ENCODE measurements at places on chromosomes 6 and 20.

DNA sequence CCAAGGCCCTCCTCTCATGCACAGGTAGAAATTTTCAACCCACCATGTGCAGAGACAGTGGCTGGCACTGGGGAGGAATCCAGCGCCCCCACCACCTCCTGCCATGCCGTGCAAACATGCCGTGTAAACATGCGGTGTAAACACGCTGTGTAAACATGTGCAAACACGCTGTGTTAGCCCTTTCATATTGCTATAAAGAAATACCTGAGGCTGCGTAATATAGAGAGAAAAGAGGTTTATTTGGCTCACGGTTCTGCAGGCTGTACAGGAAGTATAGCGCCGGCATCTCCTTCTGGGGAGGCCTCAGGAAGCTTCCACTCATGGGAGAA is 218.3 kb downstream of the TAF4 start:
- no peak for DNase-seq

DNA sequence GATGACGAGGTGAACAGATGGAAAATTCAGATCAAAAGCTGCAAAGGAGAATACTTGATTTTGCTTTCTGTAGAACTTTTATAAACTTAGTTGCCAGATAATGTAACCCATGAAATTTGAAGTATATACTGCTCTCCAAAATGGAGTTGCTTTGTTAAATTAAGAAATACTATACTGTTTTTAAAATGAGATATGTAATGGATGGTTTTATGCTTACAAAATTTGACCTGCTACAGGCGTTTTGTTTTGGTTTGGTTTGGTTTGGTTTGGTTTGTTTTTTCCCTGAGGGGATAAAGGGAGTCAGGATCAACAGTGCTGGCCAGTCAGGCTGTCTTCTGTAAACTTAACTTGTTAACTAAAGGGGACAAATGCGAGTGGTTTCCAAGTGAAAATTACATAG is 55.6 kb upstream of the KIF25 start:
- DNase-seq = no peak

GRCh38 chr20:45991616-45992015 is 17.1 kb upstream of the MMP9 start:
- DNase-seq = no peak

- DNase-seq = no peak
These were observed 18.2 kb downstream of the MAS1 start for GRCh38 chr6:159908979-159909378.

DNA sequence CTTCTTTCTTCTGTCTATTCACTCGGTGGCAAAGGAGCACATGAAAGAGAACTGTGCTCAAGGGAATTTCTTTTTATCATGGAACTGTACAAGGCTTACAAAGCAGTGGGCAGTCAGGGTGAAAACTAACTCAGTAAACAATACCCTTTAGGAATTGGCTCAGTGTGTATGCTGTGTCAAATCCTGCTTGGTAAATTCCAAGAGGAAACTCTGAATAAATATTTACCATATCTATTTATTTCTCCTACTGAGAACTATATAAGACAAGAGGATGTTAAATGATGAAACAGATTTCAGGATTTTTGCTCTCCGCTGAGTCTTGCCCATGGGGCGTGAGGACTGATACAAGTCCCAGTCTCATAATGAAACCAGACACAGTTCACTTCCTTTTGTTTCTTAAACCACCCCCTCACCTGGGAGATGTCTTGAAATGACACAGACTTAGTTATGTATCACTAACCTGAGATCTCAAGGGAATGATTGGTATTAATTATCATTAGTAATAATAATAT is 188.8 kb downstream of the BACH2 start:
- DNase-seq = no peak

DNA sequence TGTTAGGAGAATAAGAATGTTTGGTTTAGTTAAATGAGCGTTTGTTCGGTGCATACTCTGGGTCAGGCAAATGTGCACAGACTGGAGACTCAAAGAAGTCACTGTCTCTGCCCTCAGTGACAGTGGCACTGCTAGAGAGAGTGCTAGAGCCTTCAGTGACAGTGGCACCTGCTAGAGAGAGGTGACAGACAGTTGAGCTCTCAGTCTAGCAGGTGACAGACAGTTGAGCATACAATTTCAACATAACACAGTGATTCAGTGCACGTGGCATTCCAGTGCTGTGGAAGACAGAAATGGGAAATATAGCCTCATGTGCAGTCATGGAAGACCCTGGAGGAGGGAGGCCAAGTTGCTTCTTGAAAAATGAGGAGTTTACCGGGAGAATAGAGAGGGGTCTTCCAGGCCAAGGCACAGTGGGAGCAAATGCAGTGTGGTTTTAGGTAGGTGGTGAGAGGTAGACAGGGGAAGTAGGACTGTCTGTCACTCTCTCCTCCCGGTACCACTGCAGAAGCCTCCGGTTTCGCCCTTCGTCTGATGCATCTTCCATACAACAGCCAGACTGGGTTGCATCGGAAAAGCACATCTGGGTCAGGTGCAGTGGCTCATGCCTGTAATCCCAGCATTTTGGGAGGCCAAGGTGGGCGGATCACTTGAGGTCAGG is 107.9 kb upstream of the CLDN20 start:
- DNase-seq = no peak

- DNase-seq = no peak
These were observed 103.7 kb downstream of the REV3L start for GRCh38 chr6:111379302-111379701.

- DNase-seq = no peak
These were observed 423 bp downstream of the KLHDC3 start for GRCh38 chr6:43014434-43014909.

- DNase-seq = no peak
These were observed 3.3 kb downstream of the SPEF1 start for GRCh38 chr20:3777716-3778629.

DNA sequence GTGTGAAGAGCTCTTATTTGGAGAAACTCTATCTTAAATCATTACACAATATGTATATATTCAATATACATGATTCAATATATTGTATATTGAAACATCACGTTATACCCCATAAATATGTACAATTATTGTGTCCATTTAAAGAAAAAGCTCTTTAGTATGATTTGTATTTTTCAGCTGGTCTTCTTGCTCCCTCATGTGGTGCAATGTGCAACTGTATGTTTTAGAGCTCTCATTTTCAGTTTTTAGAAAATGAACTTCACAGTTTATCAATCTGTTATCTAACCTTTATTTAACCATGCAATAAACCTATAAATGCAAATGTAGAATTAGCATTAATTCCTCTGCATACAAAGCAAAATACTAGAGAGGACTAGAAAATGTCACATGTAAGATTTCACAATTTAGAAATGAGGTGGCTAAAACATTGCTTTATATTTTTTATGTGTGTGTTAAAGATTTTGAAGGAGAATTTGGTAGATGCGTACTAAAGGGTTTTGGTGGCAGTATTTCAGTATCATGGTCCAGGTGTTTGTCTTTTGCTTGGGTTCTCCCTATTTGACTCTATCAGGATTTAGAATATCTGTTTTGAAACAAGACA is 167.1 kb downstream of the PHF3 start:
- DNase-seq = no peak

DNA sequence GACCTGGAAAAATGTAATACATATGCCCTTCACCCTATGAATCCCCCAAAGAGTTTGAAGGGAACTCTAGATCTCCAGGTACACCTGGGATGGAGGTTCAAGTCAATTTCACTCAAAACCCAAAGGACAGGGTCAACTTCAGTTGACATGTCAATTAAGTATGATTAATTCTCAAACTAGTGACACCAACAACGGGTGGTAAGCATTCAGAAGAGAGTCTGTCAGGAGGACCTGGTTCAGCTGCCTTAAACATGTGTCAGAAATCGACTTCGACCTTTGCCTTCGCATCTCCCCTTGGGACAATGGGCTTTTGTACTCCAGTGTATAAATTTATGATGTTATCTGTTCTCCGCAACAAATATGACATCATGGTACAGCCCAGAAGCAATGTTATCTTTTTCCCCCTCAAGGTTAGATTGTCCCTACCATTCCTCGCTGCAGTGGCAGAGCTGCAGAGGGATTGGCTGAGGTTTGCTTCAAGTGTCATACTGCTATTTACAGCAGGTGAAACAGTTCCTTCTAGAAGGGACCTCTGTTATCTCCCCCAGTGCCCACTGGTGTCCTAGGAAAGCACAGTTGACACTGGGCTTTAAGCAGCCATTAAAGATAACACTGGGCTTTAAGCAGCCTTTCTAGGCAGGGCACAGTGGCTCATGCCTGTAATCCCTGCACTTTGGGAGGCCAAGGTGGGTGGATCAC is 94.7 kb upstream of the SNX9 start:
- no peak for DNase-seq

DNA sequence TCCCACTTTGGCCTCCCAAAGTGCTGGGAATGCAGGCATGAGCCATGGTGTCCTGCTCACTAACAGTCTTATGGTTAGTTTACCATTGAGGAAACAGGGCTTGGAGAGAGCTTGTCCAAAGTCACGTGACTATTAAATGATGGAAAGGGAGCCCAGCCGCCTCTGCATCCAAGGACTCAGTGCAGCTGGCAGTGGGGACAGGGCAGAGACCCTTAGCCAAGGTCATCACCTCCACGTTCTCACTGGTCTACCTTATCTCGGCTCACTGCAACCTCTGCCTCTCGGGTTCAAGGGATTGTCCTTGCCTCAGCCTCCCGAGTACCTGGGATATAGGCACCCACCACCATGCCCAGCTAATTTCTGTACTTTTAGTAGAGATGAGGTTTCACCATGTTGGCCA is 109.3 kb downstream of the SLC23A2 start:
- DNase-seq = no peak

DNA sequence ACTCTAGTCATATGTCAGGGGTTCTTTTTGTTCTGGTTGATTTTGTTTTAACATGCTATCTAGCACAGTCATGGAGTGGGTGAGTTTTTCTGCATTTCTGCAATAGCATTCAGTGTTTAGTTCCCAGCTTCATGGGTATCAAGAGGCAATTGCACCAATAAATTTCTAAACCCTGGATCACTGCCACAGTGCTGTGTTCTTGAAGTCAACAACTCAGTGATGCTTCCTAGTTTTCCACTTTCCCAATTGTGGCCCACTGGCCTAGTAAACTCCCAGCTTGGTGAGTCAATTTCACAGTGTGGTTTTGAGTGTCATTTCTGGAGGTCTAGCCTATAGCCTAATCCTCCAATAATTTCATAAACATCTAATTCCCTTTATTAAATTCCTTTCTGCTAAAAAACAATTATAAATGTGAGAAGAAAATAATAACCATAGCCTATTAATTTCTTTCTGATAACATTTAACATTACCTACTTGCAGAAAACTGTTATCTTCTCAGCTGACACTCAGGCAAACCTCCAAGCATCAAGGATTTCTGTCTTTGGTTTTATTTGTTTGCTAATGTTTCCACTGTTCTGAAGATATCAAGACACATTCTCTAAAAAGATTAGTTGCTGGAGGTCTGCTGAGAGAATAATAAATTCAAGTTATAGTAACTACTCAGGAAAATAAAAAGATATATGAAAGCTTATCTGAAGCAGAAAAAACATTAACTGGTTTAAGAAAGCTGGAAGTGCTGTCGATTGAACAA is 89.9 kb downstream of the PDE7B start:
- no peak for DNase-seq

- no peak for DNase-seq
These were observed 58.3 kb downstream of the BMP6 start for GRCh38 chr6:7784248-7784647.

DNA sequence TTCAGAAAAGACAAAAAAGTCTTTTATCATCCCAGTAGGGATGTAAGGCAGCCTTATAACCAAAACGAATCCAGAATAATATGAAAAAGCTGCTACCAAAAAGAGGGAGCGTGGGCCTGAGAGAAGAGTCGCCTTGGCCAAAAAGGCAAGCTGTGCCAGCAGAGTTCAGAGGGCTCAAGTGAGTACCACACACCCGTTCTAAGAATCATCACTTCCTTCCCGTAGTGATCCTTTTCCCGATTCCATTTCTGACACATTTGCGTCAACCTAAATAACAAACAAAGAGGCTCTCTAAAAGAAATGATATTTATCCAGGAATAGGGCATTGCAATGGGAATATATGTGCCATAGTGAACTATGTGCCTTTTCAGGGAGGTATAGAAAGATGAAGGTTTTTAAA is 3.8 kb upstream of the TMEM181 start:
- DNase-seq = no peak

All from NCI-H2081 treated with DMSO at 0.1 percent for 48 hours (cell line).